ENCODE measurements at places on chromosomes 7 and 10.

DNA sequence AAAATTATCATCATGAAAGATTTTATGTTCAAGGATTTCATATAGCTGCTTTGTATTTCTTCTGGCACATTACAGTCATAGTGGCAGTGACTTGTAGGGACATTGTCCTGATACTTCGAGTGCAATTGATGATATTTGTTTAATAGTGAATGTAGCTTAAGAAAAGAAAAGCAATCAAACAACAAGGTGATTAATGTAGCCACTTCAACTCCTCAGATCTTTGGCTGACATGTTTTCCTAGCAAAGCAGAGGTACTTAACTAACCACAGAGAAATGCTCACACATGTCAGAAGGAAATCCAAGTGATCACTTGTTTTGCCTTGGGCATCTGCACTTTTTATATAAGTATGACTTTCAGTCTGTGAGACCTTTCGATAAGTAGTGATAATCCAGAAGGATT lies 470.3 kb downstream of the AUTS2 start:
- no peak for DNase-seq

DNA sequence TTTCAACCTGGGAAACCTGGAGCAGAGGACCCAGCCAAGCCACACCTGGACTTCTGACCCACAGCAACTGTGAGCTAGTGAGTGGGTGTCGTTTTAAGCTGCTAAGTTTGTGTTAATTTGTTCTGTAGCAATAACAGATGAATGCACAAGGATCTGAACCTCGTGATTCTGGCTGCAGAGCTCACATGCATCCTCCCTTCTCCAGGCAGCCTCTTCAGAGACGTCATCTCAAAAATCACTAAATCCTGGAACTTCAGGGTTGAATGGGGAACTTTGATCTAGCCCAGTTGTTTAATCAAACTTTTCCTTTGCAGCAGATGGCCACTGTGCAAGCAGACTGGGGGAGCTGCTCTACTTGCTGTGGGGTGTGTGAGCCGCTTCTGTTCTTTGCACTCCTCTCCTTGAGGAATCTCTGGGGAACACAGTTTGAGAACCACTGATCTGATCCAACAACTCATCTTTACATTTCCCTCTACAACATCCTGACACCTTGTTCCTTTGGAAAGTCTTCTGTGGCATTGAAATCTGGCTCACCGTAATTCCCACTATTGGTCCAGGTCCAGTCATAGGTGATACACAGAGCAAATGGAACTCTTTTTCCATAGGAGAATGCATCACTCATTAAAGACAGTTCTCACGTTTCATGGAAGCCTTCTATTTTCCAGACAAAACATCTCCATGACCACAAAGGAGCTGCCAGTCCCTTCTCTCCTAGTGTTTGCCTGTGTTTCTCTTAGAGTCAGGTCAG lies 90.3 kb downstream of the CHN2 start:
- DNase-seq = no peak

GRCh38 chr10:130805635-130806030 lies 505.9 kb downstream of the TCERG1L start:
- no peak for DNase-seq

- no peak for DNase-seq
Measured at GRCh38 chr10:6528198-6528950, 51.7 kb downstream of the PRKCQ start.

GRCh38 chr10:7186387-7187018 lies 224.3 kb downstream of the SFMBT2 start:
- peak; percentile 3 for DNase-seq

Data from fibroblast of mammary gland (primary cell).